ENCODE measurements at places on chromosomes 7 and 10.

GRCh38 chr7:16561943-16562342 lies 35.3 kb downstream of the LRRC72 start:
- peaks cover 4% of the 10 kb centered on the region for H3K27me3 ChIP-seq
- no peak for DNase-seq
- H3K4me1 ChIP-seq = peaks cover 4% of the 10 kb centered on the region
- no peaks in the 10 kb centered on the region for H3K36me3 ChIP-seq

GRCh38 chr7:91811236-91811635 lies 69.3 kb downstream of the MTERF1 start:
- no peak overlapping the region for H3K4me3 ChIP-seq
- DNase-seq = no peak
- no peak overlapping the region for H3K27ac ChIP-seq
- no peaks in the 10 kb centered on the region for H3K4me1 ChIP-seq

DNA sequence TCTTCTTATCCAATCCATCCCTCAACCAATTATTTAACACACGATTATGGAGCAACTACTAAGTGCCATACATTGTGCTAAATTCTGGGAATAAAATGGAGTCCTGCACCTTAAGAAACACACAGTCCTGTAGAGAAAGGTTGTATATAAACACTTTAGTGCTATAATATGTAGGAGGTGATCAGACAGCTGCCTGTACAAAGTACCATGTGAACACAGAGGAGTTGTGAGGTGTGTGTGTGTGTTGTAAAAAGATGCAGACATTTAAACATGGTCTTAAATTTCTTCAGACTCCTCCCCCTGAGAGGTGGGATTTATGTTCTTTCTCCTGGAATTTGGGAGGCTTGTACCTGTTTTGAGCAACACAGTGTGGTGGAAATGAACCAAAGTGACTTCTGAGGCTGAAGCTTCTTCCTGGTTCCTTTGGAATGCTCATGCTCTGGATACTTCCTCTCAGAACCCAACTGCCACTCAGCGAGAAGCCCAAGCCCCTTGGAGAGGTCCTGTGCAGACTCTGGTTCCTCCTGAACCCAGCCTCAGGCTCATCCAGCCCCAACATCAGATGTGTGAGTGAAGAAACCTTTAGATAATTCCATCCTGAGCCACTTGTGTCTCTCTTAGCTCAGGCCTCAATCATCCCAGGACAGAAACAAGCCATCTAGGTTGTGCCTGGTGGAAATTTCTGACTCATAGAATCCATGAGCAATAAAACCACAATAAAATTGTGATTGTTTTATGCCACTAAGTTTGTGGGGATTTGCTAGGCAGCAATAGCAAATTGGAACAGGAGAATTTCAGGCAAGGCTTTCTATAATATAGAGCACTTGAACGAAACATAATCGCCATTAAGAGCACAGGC lies 161.2 kb upstream of the FAM3C start:
- H3K36me3 ChIP-seq = no peaks in the 10 kb centered on the region
- DNase-seq = no peak
- H3K27me3 ChIP-seq = peaks cover 2% of the 10 kb centered on the region
- H3K4me1 ChIP-seq = no peaks in the 10 kb centered on the region
- no peak overlapping the region for H3K27ac ChIP-seq
- no peak overlapping the region for H3K4me3 ChIP-seq

DNA sequence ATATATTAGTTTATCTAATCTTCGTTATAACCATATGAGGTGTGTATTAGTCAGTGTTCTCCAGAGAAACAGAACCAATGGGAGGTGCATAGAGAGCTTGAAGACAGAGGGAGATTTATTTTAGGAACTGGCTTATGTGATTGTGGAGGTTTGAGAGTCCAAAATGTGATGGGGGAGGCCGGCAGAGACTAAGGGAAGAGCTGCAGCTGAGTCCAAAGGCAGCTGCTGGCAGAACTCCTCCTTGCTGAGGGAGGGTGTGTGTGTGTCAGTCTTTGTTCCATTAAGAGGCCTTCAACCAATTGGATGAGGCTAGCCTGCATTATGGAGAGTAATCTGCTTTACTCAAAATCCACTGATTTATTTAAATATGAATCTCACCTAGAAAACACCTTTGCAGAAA lies 165.1 kb downstream of the SH3PXD2A start:
- H3K27me3 ChIP-seq = no peaks in the 10 kb centered on the region
- no peak for DNase-seq
- no peak overlapping the region for H3K27ac ChIP-seq
- H3K36me3 ChIP-seq = no peaks in the 10 kb centered on the region
- peaks cover 29% of the 10 kb centered on the region for H3K4me1 ChIP-seq
- no peak overlapping the region for H3K4me3 ChIP-seq

- H3K4me3 ChIP-seq = no peak overlapping the region
- no peak for DNase-seq
- no peaks in the 10 kb centered on the region for H3K4me1 ChIP-seq
- H3K27me3 ChIP-seq = no peaks in the 10 kb centered on the region
- H3K27ac ChIP-seq = no peak overlapping the region
Measured at GRCh38 chr7:114426382-114426781, 11.8 kb downstream of the FOXP2 start.

DNA sequence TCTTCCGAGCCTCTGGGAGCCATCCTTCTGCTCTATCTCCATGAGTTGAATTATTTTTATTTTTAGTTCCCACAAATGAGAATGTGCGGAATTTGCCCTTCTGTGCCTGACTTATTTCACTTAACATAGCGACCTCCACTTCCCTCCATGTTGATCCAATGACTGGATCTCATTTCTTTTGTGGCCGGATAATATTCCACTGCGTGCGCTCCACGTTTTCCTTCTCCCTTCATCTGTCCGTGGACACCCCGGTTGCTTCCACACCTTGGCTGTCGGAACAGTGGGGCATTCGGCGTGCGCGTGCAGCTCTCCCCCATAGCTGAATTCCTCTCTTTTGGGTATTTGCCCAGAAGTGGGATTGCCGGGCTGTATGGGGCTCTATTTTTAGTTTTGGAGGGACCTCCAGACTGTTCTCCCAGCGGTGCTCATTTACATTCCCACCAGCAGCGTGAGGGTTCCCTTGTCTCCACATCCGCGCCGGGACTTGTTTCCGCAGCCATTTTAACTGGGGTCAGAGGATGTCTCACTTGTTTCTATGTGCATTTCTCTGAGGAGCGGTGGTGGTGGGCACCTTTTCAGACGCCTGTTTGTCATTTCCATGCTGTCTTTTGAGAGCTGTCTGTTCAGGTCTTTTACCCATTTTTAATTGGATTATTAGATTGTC lies 51.0 kb upstream of the SUN1 start:
- no peak overlapping the region for H3K27ac ChIP-seq
- no peaks in the 10 kb centered on the region for H3K27me3 ChIP-seq
- no peak overlapping the region for H3K4me3 ChIP-seq

DNA sequence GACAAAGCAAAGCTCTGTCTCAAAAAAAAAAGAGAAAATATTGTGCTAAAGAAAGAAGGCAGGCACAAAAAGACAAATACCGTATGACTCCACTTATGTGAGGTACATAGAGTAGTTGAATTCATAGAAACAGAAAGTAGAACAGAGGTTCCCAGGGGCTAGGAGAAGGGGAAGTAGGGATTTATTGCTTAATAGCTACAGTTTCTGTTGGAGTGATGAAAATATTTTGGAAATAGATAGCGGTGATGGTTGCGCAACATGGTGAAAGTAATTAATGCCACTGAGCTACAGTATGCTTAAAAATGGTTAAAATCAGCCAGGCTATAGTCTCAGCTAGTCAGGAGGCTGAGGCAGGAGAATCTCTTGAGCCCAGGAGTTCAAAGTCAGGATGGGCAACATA lies 18.5 kb upstream of the NPFFR1 start:
- no peak overlapping the region for H3K4me3 ChIP-seq
- no peaks in the 10 kb centered on the region for H3K27me3 ChIP-seq
- no peak overlapping the region for H3K27ac ChIP-seq
- no peak for DNase-seq
- H3K4me1 ChIP-seq = no peaks in the 10 kb centered on the region

DNA sequence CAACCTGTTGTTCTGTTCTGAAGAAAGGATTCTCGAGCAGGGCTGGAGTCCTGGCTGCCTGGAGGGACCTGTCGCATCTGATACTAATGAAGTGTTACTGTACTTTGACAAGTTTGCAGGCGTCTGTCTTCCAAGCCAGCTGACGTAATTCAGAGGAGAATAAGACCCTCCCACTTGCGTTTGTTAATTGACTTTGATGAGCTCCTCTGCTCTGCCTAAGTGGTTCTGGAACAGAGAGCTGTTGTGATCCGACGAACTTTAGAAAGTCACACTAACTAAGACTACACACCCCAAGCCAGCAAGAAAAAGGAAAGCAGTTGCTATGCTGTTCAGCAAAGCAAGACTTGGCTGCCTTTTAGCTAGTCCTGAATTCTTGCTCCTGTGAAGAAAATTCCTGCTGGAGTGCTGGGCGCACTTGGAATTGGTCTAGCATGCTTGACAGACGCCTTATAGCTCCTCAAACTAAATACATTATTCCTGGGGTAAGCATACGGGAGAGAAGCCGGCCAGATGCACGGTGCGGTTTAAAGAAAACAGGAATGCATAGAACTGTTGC lies 200.3 kb downstream of the CACNB2 start:
- H3K36me3 ChIP-seq = no peaks in the 10 kb centered on the region
- H3K4me1 ChIP-seq = no peaks in the 10 kb centered on the region
- no peak overlapping the region for H3K4me3 ChIP-seq
- H3K27ac ChIP-seq = no peak overlapping the region
- H3K27me3 ChIP-seq = no peaks in the 10 kb centered on the region

DNA sequence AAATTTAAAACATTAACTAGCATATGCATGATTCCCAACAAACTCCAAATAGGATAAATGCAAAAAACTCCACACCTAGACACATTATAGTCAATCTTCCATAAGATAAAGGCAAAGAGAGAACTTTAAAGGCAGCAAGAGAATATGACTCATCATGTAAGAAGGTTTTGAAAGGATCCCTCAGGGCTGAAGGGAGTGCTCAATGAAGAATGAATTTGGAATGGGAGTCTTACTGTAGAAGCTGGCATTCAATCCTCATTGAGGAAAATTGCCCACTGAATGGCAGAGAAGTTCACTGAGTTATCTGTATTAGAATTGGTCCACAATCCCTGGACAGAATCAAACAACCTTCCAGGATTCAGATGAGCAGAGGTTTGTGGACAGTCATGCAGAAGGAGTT lies 26.1 kb upstream of the ZNF365 start:
- no peak overlapping the region for H3K27ac ChIP-seq
- no peak overlapping the region for H3K4me3 ChIP-seq
- H3K36me3 ChIP-seq = no peaks in the 10 kb centered on the region
- H3K27me3 ChIP-seq = peaks cover 2% of the 10 kb centered on the region

DNA sequence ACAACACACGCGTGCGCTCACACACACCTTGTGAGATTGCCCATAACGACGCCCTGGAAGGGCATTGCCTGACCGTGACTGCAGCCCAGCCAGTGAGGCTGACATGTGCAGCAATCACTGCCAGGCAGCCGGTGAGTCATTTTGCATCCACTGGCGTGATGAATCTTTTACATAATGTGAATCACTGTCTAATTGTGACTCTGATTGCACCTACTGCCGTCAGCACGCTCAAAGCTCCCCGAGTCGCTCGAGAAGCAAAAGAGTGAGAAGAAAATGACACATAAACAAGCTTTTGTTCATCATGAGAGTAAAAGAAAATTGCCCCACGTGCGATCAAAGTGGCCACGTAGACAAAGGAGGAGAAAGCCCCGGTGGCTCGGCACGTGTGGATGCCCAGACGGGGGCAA lies 117.4 kb upstream of the PFKP start:
- H3K27ac ChIP-seq = no peak overlapping the region
- no peaks in the 10 kb centered on the region for H3K36me3 ChIP-seq
- H3K4me1 ChIP-seq = peaks cover 14% of the 10 kb centered on the region
- DNase-seq = no peak
- no peaks in the 10 kb centered on the region for H3K27me3 ChIP-seq

DNA sequence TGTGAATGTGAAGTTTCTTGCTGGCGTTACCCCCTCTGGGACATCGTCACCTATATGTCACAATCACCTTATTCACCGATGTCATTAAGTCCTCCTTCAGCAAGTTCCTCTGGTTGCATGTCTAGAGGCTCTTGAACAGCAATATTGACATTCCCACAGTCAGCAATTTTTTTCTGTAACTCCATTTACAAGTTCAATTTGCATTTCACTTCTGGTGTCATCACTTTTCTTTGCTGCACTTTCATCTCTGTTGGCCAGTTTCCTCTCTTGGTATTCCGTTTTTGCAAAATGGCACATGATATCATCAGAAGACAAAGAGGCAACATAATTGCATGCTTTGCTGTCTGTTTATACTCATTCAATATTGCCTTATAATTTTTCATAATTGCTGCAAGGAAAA lies 69.8 kb downstream of the SRI start:
- H3K27me3 ChIP-seq = no peaks in the 10 kb centered on the region
- no peak overlapping the region for H3K4me3 ChIP-seq
- no peak overlapping the region for H3K27ac ChIP-seq
- H3K4me1 ChIP-seq = no peaks in the 10 kb centered on the region

DNA sequence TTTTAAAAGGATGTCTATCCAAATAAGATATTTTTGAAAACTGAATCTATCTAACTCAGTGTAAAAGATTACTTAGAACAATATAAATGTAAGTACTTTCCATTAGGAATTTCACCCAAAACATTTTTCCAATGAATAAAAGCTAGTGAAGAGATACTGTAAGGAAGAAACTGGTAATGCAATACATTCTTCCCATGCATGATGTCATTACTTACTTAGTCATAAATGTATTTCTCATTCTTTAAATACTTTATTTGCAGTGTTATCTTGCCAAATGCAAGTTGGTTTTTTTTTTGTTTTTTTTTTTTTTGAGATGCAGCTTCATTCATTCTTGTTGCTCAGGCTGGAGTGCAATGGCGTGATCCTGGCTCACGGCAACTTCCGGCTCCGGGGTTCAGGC lies 265.6 kb downstream of the PHF14 start:
- no peaks in the 10 kb centered on the region for H3K27me3 ChIP-seq
- no peak for DNase-seq
- H3K4me3 ChIP-seq = no peak overlapping the region
- no peaks in the 10 kb centered on the region for H3K36me3 ChIP-seq

GRCh38 chr7:30934225-30934624 lies 22.6 kb downstream of the AQP1 start:
- no peaks in the 10 kb centered on the region for H3K4me1 ChIP-seq
- no peaks in the 10 kb centered on the region for H3K36me3 ChIP-seq
- no peak for DNase-seq

DNA sequence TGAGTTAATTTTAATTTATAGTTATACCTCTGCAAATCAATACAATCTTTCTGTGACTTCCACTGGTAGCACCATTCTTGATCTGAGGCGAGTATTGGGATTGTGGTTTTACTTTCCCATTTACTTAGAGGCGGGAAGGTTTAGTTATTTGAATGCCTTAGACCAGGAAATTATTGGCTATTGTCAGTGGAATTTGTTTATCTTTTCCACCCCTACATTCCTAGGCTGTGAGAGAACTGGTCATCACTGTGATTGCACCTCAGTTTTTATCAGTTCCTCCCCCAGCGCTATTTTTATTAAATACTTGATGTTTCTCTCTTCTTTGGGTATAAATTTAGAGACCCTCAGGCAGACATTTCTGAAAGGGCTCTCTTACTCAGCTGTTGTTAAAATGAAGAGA lies 29.9 kb downstream of the CDK14 start:
- no peaks in the 10 kb centered on the region for H3K4me1 ChIP-seq
- no peak for DNase-seq
- no peak overlapping the region for H3K4me3 ChIP-seq
- no peak overlapping the region for H3K27ac ChIP-seq
- H3K27me3 ChIP-seq = no peaks in the 10 kb centered on the region
- no peaks in the 10 kb centered on the region for H3K36me3 ChIP-seq

Data from CD4-positive, CD25-positive, alpha-beta regulatory T cell (primary cell).